ENCODE measurements at places on chromosomes 4 and X.

DNA sequence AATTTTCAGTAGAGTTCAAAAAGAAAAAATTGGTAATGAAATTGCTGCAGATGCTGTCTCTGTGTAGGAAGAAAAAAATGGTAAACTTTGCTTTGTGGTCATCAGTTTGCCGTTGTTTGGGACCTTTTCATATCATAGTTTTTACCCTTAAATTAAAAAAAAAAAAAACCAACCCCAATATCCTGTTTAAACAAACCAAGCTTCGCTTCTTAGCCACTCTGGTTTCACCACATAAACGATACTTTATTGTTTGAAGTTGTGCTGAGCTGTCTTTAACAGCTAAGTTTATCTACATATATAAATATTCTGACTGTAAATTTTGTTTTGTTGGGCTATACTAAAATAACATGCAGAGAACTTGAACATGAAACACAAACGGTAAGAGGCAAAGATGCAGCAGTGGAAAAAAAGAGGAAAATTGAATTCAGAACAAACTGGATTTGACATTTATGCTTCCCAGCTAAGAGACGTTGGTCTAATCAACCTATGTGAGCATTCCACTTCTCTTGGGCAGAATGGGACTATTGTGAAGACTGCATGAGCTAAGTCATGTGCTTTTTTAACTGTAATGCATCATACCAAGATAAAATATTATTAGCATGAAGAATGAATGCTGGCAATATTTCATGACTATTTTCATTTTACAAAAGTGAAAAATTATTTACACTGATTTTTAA, 15.7 kb upstream of the H2AZ1 start:
- no peak for DNase-seq

DNA sequence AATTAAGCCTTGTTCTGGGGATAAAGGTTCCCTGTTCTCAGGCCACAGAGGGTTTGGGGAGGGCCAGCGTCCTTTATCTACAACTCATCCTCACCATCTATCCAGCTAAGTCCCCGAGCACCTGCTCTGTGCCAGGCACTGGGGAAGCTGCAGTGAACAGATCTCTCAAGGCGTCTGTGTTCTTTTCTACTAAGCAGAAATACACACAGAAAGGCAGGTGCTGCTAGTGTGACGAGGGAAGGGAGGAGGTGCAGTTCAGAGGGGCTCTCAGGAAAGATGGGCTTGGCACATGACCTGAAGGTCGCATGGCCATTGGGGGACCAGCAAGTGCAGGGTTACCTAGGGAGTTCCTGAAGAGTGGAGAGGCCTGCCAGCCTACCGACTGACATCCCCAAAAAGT, 352.2 kb downstream of the NR3C2 start:
- DNase-seq, result no peak

DNA sequence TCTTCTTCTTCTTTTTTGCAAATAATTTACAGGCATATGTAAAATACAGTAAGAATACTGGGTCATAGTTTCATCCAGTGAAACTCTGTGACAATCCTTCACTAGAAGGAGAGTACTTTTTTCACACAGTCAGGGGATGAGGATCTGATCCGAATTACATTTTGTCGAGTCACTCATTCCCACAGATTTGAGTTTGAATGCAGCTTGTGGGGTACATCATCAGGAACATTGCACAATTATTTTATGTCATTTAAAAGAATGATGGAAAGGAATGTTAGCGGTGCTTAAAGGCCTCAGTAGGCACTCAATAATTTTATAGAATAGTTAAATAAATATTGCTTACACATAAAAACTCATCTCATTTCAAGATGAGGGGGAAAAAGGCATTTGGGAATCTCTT, 88.6 kb downstream of the CHRNA9 start:
- DNase-seq, result no peak

- no peak for DNase-seq
Measured at GRCh38 chrX:107646735-107647134, 18.4 kb downstream of the PRPS1 start.

GRCh38 chr4:169372791-169373190, 102.0 kb upstream of the SH3RF1 start:
- no peak for DNase-seq

GRCh38 chrX:54288277-54288676, 69.6 kb downstream of the WNK3 start:
- no peak for DNase-seq

DNA sequence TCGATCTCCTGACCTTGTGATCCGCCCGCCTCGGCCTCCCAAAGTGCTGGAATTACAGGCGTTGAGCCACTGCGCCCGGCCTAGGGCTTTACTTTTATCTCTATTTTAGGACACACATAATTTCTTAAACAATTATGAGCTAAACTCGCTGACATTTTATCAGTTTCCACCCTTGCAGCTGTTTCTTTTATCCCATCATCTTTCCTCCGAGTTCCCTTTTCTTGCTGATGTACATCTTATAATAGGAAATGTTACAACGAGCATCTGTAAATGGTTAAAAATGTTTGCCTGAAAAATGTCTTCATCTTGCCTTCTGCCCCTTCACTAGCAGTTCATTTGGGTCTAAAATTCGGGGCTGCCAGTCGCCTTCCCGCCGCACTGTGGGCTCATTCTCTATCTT, 41.2 kb downstream of the ZFYVE28 start:
- DNase-seq, result no peak

DNA sequence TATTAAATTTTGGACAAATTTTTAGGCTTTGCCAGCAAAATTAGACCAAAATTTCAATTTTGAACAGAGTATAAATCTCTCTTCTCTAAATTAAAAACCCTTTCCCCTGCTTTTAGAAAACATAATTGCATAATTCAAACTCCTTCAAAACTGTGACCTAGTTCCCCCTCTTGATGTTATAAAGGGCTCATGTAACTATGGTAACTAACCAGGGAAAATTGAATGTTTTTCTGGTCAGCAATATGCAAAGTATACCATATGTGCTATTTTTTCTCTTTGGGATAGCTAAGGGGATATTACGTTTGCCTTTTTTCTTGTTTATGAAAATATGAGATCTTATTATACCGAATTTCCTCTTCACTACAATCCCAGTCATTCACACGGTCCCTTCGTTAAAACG, 5.1 kb upstream of the ING2 start:
- DNase-seq, result no peak

DNA sequence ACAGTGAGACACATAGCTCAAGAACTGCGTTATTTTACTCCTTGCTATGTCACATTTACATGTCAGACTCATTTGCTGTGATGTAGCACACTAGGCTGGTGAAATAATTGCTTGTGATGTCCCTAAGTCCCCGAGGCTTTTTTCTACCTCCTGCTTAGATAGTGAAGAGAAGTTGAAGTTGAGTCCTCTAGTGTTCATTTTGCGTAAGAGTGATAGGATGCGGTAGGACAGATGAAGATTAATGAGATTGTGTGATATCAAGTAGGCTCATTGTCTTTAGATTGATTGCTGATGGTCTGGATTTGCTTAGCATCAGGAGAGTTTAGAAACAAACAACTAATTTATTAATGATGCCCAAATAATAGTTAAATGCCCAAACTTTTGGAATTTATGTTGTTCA, 173.6 kb upstream of the NUDT6 start:
- DNase-seq, result peak; percentile 5

DNA sequence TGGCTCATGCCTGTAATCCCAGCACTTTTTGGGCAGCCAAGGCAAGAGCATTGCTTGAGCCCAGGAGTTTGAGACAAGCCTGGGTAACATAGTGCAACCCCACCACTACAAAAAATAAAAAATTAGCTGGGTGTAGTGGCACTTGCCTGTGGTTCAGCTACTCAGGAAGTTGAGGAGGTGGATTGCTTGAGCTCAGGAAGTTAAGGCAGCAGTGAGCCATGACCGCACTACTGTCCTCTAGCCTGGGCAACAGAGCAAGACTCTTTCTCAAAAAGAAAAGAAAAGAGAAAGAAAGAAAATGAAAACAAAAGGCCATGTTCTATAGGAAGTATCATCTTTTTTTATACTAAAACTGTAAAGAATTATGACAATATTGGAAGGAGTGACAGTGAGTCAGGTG, 38.5 kb downstream of the NEK1 start:
- no peak for DNase-seq

GRCh38 chr4:145694929-145695328, 15.0 kb downstream of the C4orf51 start:
- DNase-seq, result no peak

DNA sequence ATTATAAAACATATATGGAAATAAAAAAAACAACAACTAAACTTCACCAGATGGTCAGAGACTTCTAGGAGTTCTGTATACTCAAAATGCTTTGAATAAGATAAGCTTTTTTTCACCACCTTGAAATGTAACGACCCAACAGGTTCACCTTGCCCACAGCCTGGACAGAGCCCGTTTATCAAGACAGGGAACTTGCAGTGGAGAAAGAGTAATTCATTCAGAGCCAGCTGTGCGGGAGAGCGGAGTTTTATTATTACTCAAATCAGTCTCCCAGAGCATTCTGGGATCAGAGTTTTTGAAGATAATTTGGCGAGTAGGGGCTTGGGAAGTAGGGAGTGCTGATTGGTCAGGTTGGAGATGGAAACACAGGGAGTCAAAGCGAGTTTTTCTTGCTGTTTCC, 38.5 kb downstream of the AGA start:
- no peak for DNase-seq

DNA sequence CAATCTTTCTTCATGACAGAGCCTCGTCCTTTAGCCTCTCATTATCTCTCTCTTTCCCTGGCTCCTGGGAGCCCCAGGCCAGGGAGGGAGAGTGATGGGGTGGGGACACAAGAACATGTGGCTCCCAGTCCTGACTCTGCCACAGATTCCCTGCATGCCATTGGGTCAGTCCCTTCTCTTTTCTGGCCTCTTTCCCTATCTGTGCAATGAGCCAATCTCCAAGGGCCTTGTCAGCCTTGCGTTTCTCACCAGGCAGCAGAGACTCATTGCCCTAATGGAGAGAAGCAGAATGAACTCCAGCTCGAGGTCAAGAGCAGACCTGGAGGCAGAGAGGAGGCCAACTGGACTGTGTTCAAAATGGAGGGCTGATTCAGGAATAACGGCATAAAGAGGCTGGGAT, 38.4 kb upstream of the PJA1 start:
- DNase-seq, result no peak

DNA sequence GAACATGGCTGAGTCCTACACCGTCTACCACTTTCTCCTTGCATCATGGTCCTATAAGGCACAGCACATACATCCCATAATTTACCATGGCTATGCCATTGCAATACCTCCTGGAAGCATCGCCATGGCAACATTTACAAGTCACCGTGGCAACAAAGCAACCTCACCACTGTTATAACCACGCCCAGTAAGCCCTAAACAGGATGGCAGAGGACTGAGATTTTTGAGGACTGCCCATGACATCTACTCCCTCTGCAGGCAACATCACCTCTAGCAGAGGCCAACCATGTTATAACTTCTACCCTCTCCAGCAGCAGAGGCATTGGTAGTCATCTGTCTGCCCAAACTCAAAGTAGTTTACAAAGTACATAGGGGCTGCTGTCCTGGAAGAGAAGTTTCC, 29.7 kb downstream of the BCOR start:
- peak; percentile 12 for DNase-seq

- DNase-seq, result no peak
Measured at GRCh38 chr4:11471046-11471441, 42.4 kb upstream of the HS3ST1 start.
